ENCODE measurements at places on chromosomes 11 and 22.

DNA sequence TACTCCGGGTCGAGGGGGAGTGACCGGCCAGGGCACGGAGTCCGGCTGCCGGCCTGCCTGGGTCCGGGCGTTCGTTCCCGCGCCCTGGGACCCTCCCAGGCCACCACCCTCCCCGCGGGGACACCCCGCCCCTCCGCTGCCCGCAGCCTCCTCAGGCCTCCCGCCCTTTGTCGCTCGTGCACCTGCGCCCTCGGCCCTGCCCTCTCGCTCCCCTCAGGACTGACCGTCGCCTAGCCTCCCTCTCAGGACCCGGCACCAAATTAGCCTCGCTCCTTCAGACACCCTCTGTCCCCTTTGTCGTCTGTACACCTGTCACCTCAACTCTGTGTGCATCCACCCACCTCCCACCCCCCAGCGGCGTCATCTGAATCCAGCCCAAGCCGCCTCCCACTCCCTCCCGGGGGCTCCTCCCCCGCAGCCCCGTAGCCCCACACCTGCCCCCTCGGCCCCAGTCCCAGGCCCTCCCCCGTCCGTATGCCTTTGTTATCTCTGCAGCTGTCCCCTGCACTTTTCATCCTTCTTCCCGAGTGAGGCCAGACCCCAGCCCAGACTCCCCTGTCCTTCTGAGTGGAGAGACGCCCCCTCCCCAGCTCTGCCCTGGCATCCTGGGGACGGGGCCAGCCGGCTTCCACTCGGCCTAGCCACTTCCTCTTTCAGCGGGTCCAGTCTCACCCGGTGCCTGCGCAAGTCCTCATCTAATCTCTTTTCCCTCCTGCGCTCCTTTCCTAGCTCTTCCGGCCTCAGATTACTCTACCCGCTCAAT is 643 bp downstream of the TIGD3 start:
- peak; percentile 77 for DNase-seq

- DNase-seq = no peak
Measured at GRCh38 chr11:72349616-72350218, 84.6 kb downstream of the CLPB start.

- no peak for DNase-seq
Measured at GRCh38 chr11:81942646-81943045, 791.0 kb downstream of the FAM181B start.

DNA sequence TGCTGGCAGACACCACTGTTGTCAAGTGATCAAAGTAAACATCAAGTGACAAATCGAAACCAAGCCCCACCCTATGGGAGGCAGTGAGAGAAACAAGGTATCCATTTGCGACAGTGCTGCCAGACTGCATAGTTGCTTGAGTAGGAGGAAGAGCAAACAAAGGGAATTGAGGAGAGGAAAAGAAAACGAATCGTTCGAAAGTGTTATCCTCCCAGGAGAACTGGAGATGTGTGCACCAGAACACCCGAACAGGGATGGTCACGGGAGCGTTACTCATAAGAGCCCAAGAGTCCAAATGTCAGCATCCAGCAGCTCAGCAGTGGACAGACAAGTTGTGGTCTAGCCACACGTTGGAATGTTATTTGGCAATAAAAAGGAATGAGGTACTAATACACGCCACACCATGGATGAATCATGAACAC is 58.4 kb upstream of the NUP50 start:
- no peak for DNase-seq

DNA sequence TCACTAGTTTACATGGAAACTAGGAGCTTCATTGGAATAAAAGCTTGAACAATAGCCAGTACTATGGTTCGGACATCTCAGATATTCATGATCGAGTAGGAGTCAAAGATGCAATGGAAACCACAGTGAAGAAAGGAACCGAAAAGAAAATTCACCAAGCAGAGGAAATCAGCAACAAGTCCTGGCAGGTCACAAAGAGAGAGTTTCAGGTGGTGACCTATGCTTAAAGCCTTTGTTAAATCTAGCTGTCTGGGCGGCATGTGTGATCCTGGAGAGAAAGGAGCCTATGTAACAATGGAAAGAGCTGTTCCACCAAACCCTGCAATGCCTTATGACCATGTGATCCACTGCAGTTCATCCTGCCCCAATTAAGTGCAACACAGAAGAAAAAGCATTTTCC is 68.9 kb upstream of the POU2AF2 start:
- DNase-seq = no peak

- no peak for DNase-seq
Measured at GRCh38 chr11:73645121-73645969, 1.0 kb upstream of the PLEKHB1 start.

GRCh38 chr22:36409911-36410756 is 22.4 kb upstream of the MYH9 start:
- peak; percentile 84 for DNase-seq

GRCh38 chr11:94128291-94128745 is 323 bp upstream of the PANX1 start:
- no peak for DNase-seq

DNA sequence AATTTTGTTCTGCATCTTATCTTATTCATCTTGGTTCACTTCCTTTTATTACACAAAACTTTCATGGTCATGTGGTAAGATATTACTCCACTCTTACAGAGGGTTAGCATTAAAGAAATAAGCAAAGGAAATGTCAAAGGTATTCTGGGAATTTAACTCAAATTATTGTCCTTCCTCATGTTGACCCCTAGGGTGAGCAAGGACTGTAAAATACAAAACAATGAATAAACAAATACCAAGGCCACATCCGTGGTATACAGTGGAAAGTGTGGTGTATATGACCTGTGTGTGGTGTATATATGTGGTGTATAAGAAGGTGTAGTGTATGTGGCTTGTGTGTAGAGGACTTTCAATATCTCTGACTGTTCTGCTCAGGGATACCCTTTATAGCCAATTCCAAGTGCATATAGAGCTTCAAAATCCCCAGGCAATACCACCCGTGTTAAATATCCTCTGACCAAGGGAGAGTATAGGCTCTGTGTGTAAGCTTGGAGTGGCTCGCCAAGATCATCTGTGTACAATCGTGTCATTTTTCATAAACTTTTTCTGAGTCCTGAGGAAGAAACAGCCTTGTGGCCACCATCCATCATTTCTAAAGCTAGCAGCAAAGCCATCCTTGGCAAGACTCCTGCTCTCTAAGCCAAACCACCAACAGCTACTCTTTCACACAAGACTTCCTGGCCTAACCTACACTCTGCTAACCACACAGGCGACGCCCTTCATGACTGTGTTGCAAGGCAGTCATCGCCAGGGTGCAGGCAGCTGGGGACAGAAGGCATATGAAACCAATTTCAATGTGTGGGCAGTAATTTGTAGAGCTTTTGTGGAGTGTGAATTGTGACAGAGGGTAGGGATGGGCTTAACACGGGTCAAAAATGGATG is 548.0 kb downstream of the ETS1 start:
- DNase-seq = peak; percentile 71

GRCh38 chr11:96055706-96056387 is 131.9 kb upstream of the MTMR2 start:
- DNase-seq = no peak

- no peak for DNase-seq
Measured at GRCh38 chr11:7600205-7600775, 73.0 kb downstream of the CYB5R2 start.

- no peak for DNase-seq
Measured at GRCh38 chr11:58958500-58958899, 19.2 kb downstream of the GLYATL1 start.

DNA sequence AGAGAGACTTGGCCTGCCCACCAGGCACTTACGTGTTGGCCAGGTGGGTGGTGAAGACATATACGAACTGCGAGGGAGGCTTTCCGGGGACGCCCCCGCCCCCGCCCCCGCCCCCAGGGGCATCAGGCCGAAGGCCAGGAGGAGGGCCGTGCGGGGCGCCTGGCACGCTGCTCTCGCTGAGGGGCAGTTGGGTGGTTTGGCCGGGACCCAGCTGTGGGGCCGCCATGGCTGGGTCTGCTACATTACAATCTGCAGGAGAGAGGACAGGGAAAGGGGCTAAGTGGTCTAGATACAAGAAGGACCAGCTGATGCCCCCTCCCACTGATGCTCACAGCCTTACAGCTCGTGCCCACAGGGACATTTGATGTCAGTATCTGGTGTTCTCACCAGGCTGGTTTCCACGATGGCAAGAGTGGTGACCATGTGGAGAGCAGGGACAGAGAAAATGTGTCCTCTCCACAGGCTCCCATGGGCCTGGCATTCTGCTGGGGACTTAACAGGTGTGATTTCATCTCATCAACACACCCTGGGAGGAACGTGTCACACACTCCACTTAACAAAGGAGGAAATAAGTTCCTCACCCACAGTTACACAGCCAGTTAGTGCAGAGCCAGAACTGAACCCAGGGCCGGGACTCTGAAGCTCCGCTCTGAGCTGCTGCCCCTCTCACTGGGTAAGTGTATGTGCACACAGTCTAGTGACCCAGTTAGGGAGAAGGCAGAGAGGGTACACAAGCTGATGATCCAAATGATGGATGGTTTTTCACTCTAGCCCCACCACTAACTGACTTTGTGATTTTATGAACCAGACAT is 19.7 kb downstream of the CXCR5 start:
- peak; percentile 26 for DNase-seq

- no peak for DNase-seq
Measured at GRCh38 chr11:132644520-132645239, 887.6 kb downstream of the OPCML start.

GRCh38 chr11:116379185-116379828 is 393.5 kb downstream of the BUD13 start:
- DNase-seq = no peak

DNA sequence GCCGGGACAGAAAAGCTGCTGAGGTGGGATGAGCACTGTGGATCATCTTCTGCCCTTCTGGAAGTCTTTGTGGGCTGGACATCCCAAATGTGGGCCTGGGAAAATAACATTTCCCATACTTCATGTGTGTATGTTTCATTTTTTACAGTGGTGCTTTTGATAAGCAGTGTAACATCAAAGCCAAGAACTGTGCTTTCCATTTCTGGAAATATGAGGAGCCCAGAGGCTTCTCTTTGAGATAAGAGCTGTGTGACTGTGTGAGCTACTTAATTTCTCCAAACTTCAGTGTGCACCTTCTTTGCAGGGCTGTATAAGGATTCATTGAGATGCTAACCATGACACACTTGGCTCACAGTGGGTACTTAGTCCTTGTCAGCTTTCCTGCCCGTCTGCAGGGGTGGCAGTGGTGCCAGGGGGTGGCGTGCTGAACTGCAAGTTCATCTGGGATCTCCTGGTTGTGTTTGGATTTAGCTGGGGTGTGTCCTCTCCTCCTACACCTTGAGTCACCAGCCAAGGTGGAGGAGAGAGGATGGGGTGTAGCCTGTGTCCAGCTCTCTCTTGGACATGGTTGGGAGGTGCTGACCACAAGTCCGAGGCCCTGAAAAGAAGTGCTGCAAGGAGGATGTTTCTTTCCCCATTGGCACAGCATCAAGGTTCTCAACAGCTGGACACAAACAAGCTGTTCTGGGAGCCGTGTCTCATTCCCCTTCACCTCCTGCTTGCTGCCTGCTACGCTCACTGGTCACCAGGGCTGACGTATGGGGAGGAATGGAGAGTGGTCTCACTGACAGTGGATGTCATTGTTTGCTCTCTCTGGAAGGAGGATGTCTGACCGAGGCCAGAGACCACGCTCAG is 139.4 kb downstream of the TEAD1 start:
- no peak for DNase-seq

- peak; percentile 81 for DNase-seq
Measured at GRCh38 chr22:46547883-46548244, 10.4 kb upstream of the CELSR1 start.

GRCh38 chr11:2558397-2558796 is 113.6 kb downstream of the KCNQ1 start:
- DNase-seq = no peak

DNA sequence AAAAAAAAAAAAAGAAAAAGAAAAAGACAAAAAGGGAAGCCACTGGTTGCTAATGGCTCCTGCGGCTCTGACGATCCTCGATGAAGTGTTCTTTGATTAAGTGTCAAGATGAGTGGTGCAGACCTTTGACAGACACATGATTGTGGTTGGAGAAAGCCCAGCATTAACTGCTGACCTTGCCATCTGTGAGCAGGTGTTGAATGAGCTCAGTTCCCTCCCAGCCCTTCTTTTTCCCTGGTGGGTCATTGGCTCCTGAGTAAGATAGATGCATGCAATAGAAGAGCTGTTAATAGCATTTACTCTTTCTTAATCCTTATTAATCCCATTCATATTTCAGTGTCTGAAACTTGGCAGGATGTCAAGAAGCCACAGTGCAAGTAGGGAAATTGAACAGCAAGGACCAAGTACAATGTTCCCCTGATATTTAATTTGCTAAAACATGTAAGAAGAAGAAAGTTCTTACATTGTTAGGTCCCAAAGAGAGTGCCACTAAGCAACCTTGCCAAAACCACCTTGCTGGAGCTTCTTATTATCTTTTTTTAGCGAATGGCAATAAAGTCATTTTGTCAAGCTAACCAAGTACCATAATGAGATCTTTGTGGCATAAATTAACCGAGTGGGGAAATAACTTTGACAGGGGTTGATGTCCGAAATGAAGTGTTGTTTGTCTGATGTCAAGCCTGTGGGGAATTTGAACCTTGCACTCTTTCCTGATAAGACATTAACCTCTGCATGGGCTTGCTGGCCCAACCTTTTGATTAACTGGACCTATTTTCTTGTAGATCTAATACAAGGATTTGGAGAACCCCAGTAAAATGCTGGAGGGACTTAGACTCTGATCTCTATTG is 113.7 kb downstream of the PTPRJ start:
- no peak for DNase-seq

DNA sequence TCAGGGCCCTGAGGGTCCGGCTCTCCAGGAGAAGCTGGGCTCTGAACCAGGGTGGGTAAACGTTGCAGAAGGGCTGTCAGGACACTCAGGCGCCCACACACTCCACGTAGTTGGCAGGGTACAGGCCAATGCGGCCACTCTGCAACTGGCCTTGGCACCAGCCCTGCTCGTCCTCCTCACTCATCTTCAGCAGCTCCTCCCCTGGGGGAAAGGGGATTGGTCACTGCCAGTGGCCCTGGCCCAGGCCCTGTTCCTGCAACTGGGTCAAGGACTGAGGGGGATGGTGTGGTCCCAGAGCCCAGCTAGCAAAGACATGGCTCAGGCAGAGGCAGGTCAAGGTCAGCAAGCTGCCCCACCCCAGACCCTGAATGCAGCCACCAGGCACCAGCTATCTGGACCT is 1.2 kb upstream of the ARFGAP2 start:
- peak; percentile 79 for DNase-seq

DNA sequence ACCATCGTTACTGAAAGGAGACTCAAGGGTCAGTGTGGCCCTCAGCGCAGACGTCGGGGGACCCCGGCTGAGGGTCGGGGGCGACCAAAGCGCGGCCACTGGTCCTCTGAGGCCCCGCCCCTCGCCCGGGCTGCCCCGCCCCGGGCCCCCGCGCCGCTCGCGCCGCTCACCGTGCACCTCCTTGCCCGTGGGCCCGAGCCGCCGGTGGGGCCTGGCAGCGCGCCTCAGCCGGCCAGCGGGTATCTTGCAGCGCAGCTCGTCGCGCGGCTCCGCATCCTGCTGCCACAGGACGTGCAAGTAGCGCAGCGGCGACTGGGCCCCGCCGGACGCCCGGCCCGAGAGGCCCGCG is 419 bp downstream of the ANKRD54 start:
- DNase-seq = peak; percentile 79

DNA sequence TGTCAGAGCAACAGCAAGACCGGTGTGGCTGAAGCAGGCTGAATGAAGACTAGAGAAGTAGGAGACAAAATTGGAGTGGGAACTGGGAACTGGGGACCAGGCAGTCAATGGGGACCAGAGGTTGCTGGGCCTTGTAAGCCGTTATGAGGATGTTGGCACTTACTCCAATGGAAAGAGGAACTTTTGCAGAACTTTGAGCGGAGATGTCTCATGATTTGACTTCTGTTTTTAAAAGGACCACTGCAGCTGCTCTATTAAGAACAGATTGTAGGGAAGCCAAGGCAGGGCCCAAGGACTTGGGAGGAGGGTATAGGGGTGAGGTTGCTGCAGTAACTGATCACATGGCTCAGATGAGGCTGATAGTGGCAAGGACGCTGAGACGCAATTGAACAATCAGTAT is 34.2 kb downstream of the IL18 start:
- DNase-seq = no peak

Data from Right ventricle myocardium inferior (tissue), 1 donor.